Brain (organoid and tissue), 16 donors: ENCODE measurements at places on chromosomes 2 and 18.

DNA sequence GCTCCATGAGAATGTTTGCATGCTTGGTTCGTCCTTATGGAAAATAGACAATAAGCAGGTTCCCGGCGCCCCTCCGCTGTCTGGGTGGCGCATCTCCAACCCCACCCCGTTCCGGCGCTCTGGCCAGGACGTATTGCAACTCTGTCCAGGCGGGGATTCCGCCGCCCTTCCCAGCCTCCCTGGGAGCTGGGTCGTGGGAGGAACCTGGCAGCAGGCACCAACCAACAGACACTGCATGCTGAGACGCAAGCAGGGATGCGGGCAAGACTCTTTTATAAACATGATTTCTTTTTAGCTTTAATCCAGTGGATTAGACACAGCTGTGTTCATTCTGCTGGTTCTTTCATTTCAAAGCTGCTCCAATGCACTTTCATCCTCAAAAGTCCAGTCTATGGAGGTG lies 240.2 kb downstream of the SH3BP4 start:
- DNase-seq, result no peak

- no peak for DNase-seq
Observed at GRCh38 chr18:77597726-77598125, 348.1 kb downstream of the GALR1 start.

- DNase-seq, result no peak
Observed at GRCh38 chr2:102622646-102623045, 3.3 kb downstream of the SLC9A2 start.

DNA sequence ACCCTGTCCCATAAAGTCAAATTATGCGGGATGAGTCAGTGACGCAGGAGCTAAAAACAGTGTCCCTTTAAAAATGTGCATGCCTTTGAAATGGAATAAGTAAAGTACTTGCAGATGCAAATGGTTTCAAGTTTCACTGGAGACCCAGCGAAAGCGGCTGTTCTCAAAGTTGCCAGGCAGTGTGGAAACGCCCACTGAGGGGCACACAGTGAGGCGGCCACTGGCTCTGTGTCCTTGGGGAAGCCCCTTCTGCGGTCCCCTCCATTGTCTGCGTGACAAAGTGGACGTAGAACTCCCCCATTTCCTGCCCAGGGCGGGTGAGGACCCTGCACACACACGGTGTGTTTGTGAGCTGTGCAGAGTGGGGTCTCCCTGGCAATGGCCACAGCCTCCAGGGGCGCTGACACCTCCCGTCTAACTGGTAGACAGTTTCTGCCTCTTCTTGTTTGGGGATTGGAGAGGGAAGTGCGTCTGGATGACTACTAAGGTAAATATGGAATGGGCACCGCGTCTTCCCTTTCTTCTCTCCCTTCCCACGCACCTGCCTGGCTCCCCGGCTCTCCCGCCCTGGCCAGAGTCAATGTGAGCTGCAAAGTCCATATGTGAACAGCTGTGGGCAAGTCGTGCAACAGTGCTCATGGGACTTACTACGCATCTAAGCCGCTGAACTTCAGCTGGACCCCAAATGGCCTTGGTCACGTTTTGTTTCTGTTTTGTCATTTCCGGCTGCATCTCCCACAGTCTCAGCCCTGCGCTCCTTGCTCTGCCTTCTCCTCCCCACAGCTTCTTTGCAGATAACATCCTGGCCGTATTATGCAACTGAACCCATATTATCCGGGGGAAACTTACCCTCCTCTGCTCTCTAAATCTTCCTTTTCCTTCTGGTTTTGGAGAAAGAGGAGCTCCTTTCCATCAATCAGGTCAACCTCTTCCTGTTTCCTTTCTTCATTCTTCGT lies 33.7 kb upstream of the ZNF516 start:
- DNase-seq, result peak; percentile 26

DNA sequence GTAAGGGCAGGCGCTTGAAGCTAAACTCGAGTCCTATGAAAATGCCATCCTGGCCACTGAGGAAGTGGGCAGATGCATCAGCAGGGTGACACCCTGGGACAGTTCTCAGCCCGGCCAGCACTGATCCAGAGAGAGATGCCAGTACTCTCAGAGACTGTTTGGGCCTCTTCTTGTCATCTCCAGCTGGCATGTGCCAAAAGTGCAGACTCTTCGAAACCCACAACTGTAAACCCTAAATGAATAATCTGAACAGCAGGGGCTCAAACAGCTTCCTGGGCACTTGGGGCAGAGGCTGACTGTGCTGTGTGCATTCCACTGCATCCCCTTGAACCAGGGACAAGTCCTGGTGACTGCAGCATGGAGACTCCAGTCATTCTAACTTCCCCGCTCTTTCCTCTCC lies 204.2 kb upstream of the SMAD2 start:
- DNase-seq, result no peak

DNA sequence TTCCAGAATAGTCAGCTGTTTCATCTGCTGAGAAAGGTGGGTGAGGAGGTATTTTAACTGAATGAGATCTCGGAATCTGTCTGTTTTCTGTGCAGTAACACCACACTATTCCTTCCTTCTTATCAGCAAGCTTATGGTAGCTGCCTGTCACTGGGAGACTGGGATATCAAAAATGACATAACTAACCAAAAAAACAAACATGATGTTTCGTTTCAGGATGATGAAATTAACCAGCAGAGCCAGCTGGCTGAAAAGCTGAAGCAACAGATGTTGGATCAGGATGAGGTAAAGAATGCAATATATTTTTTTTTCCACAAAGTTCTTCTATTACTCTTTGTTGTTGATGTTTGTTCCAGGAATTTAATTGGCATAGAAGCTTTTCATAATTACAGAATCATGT lies 59.8 kb upstream of the LYPD6B start:
- no peak for DNase-seq

GRCh38 chr2:191926671-191927070 lies 79.8 kb upstream of the CAVIN2 start:
- DNase-seq, result no peak

- no peak for DNase-seq
Observed at GRCh38 chr2:15273452-15273851, 287.7 kb downstream of the NBAS start.

DNA sequence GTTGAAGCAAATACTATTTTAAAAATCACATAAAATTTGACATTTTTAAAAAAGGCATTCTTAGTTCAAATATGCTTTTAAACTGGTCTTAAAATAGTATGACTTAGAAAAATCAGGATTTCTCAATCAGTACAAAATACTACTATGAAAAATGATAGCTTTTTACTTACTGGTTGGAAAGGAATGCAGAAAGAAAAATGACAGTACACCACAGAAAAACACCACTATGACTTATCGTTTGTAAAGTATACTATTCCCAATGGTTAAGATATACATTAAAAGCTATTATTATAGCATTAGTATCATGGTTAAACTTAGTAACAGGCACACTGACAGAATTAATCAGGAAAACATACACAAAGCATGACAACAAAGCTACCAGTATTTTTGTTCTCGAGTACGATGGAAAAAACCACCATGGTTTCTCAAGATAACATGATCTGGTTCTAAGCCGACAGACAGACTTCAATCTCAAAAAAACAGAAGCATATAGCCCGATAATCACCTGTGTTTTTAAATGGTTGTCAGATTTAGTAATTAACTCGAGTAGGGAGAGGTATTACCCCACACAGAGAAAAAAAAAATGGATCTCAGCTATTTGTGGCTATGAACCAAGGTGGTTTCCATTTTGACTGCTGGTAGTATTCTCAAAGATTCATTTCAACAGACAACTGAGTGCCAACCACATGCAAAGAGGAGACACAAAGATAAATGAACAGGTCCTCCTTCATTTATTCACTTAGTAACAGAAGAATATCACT lies 39.1 kb downstream of the CUL3 start:
- no peak for DNase-seq

DNA sequence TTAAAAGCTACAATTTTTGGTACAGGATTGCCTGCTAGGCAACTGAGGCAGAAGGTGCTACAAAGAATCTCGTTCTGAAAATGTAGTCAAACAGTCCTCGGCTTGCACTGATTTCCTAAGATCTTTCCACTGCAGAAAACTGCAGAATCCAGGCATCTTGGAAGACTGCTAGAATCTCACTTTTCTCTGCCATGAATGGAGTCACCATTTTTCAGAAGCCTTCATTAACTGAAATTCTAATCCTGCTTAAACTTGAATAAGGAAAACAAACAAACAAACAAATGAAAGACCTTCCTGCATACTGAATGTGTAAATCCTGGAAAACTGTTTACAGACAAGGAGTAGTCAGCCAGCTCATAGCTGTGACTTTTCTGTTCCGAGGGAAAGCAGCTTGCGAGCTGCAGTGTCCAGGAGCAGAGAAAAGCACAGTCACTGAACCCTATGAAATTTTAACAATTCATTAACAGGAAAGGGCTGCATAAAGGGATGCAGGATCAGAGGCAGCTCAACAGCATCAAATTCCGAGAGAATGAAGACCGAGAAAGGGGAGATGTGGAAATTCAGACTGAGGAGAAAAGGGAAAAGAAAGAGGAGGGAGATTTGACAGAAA lies 210.5 kb upstream of the PIK3C3 start:
- DNase-seq, result peak; percentile 75

DNA sequence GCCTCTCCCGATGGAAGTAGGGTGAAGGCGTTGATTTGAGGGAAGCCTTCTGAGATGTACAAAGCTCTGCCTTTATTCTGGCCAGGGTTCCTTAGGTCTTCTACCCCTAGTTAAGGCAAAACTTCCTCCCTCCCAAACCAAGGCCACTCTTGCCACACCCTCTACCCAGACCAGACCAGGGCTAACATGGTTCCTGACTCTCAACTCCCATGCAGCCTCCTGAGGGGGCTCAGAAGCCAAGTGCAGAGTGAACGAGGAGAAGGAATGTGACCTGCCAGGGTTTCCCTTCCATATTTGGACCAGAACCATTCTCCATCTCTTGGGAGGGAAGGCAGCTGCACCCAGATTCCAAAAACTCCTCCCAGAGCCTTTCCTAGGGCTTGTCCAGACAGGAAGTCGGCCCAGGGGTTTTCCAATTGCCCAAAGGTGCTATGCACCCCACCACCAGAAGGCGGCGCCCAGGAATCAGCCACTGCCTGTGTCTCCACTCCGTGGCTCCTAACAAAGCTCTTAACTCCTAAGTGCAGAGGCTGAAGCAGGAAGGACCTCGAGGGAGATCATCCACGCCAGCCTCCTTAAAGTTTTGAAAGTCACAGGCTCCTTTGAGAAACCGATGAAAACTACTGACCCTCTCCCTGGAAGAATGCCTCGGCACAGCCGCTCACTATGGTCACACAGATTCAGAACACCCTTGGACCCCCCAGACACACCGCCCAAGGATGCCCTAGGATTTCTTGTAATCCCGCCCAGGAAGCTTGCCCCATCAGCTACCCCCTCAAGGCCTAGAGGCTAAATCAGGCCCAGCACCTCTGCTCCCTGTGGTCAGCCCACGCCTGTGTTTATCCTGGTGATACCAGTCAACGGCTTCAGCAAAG lies 157.8 kb downstream of the SMAD2 start:
- DNase-seq, result no peak

- no peak for DNase-seq
Observed at GRCh38 chr2:239581352-239581901, 180.6 kb upstream of the HDAC4 start.

GRCh38 chr2:101083613-101084012 lies 67.6 kb downstream of the TBC1D8 start:
- no peak for DNase-seq

- no peak for DNase-seq
Observed at GRCh38 chr2:205658572-205658971, 23.7 kb upstream of the NRP2 start.

- DNase-seq, result no peak
Observed at GRCh38 chr2:217283460-217283859, 423.6 kb upstream of the TNP1 start.

- DNase-seq, result no peak
Observed at GRCh38 chr2:237623428-237624403, 3.7 kb upstream of the LRRFIP1 start.

DNA sequence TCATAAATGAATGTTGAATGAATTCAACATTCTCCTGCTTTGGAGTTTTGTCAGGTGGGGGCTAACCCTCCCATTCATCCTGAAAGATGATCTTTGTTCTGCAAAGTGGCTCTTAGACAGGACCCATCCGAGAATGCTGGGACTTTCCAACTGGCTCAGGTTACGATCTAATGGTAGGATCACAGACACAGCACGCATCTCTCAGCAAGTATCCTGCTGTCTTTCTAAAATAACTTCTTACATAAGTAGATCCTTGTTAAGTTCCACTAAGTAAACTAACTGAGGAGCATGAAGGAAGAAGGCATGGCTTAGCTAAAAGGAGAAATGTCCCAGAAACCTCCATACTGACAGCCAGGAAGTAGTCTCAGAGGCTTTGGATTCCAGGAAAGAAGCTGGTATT lies 23.7 kb downstream of the CYP27A1 start:
- no peak for DNase-seq

DNA sequence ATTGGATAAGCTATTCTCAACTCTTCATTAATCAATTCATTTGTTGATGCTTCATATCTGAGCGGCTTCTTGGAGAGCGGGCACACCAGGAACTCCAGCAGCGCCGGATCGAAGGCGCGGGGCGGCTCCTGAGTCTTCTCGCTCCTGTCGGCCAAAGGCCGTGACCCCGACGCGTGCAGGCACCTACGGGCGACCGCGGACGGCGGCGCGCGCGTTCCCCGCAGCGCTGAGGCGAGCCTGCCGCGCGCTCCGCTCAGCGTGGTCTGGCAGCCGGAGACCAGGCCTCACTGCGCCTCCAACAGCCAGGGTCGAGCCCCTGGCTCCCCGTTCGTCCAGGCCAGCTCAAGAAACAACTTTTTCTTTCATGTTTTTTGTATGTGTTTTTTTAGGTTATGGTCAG lies 97.5 kb downstream of the ICA1L start:
- no peak for DNase-seq

DNA sequence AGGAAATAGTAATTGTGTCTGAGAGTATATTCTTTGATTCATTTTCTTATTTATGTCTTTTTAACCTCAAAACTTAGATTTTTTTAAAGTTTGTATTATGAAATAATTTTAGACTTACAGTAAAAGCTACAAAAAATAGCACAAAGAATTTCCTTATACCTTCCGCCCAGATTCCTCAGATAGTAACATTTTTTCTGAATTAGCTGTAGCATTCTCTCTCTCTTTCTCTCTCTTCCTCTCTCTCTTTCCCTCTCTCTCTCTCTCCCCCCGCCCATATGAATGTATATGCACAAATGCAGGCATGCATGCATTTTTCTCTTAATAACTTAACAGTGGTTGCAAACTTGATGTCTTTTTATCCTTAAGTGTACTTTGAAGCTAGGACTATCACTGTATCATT lies 361.1 kb upstream of the NRP2 start:
- no peak for DNase-seq

GRCh38 chr2:123165616-123166015 lies 859.5 kb upstream of the CNTNAP5 start:
- DNase-seq, result no peak

GRCh38 chr2:18795906-18796305 lies 206.5 kb upstream of the NT5C1B start:
- no peak for DNase-seq

DNA sequence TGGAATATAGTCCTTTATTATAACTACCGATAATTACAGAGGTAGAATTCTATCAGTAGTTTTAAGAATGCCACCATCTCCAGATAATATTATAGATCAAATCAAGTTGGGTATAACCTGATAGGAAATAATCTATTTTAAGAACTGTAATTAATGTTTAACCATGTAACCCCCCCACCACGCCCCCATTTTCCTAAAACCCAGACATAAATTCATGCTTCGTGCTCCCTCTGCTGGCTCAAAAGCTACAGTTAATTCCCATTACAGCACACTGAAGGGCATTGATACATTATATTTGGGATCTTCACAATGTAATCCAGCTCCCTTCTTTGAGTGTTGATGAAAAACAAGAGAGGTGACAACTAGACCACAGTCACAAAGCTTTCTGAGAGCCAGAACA lies 228.0 kb upstream of the SMAD7 start:
- DNase-seq, result peak; percentile 35

- DNase-seq, result no peak
Observed at GRCh38 chr2:121873864-121874263, 118.4 kb downstream of the TSN start.

- DNase-seq, result peak; percentile 81
Observed at GRCh38 chr2:223580951-223581350, 21.2 kb downstream of the SCG2 start.
